ENCODE measurements at places on chromosomes 3 and 15.

DNA sequence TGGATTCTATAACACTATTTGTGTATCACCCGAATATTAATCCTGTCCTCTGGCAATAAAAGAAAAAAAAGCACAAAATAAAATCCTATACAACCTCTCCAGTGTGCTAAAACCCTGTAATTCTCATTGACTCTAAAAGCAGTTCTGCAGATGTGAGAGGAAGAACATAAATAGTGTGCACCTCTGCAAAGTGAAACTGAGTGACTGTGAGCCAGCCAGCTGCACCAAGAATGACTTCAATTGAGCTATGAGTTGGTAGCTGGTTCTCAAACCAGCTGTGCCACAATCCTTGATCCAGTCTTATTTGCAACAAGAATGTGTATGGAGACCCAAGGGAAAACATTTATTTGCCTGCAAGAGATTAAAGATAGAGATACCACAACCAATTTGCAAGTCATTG is 31.2 kb upstream of the COL8A1 start:
- DNase-seq, result no peak

GRCh38 chr3:184325715-184326369 is 11.4 kb downstream of the EIF4G1 start:
- DNase-seq, result no peak

DNA sequence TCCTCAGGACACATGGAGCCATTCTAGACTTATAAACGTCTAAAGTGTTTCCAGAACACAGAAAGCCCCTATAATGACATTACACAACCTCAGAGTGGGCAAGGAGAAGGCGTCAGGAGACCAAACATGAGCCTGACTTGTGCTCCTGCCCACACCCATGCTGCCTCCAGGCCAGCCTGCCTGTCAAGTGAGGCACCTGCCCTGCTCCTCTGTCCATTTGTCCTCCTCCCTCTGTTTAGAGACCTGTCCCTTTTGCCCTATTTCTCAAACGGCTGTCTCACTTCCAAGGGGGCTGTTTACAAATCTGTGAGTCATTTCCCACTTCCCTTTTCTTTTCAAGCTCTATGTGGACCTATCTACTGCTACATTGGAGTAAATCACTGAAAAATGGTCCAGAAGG is 21.0 kb downstream of the ZDHHC3 start:
- DNase-seq, result peak; percentile 90

DNA sequence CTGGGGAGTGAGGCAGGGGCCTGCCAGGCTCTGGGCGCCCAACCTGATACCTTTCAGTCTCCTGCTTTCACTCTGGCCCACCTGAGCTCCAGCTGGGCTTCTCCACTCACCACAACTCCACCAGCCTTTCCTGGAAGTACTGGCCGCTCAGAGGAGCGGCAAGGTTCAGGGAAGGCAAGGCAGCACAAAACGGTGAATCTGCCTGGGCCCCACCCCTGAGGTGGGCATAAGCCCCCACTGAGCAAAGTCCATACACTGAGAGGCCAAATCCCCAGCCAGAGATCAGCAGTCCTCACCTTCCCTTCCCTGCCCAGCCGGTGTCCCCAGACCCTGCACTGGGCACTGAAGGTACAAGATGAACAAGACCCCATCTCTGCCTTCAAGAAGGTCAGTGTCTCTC is 70.7 kb downstream of the TLE3 start:
- no peak for DNase-seq

DNA sequence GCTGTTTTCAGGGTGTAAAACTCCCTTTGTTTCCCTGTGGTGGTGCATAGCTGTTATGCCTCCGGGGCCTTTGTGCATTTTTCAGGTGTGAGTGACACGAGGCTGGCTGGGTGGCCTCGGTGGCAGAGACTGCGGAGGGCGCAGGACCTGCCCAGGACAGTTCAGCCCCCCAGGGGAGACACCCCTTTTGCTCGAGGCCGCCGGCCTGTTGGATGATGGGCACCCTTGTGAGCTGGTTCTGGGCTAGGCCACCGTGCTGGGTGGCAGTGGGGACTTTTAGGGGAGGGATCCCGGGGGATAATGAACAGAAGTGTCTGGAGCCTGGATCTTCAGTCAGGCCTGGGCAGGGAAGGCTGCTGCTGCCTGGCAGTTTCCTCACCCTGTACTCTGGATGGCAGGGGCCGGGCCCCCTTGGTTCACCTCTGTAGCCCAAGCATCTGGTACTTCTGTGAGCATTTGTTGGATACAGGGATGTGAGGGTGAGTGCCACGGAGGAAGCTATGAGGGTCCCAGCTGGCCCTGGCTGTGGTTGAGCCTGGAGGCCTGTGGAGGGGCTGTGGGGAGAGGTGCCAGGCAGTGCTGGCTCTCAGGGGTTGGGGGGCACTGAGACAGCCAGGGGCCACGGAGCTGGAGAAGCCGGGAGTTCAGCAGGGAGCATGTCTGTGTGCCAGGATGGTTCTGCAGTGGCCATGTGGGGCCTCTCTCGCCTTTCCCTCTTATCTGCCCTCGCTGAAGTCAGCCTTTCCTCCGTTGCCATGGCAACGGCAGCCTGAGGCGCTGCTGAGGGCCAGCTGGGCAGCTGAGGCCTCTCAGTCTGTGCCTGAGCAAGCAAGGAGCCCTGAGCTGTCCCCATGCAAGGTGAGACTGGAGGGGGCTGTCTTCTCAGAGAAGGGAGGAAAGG is 49.0 kb downstream of the KY start:
- DNase-seq, result no peak

DNA sequence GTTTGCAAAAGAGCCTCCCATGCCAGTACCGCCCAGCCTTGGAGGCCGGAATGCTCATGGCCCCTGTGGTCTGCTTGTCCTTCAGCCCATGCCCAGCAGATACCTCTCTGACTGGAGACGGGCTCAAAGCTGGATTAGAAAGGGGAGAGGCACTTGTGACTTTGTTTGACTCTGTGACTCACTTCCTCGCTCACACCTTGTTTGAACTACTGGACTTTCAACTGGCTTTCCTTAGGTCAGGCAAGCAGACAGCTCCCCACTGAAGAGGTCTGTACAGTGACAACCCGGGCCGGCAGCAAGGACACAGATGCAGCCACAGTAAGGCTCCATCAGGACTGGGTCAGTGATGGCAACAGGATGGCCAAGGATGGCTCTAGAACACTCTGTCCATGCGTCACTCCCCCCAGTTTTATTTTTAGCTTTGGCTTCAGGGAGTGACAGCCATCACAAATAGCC is 98.6 kb upstream of the ABHD17C start:
- DNase-seq, result no peak

- no peak for DNase-seq
Measured at GRCh38 chr3:191235331-191236314, 36.6 kb downstream of the OSTN start.

DNA sequence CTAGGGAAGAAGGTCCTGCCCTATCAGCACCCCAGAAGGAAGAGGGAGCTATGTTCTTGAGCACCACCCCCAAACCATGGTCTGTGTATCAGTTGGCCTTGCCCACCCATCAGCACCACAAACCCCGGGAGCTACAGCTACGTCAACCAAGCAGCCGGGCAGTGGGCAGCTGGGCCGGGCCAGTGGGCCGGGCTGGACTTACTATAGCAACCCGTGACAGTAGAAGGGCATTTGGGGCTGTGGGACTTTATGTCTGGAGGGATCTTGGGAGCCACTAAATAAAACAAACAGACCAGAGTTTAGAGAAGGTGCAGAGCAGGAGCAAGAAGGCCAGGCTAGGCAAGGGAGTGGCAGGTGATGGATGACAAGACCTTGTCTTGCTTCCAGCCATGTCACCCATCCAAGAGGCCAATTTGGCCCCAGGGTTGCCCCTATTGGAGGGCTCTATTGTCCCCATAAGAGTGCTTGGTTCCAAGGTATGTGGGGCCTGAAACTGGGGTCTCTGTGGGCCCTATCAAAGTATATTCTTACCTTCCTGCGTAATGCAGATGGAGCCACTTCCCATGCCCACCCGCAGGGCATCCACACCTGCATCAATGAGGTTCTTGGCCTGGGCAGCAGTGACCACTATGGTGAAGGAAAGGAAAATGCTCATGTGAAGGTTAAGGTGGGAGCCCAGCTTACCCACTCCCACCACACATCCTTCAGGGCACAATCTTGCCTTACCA is 3.2 kb downstream of the IMPDH2 start:
- DNase-seq, result no peak

DNA sequence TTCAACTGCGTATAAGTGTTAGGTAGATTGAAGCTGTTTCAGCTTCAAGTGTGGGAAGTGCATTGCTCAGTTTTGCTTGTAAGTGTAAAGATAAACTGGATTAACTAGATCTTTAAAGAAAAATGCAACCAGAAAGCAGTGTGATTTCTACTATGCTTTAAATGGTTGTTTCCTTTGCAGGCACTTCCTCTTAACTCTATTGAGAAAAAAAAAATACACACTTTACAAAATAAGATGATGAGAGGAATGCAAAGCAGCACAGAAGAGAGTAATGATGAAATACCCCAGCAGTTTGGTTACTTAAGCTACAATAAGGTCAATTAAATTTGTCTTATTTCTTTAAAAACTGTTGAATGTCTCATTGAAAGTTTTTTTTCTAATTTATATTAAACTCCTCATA is 40.8 kb downstream of the DPH6 start:
- peak; percentile 7 for DNase-seq

- peak; percentile 80 for DNase-seq
Measured at GRCh38 chr3:195260280-195260905, 10.6 kb downstream of the XXYLT1 start.

- no peak for DNase-seq
Measured at GRCh38 chr3:187844708-187845107, 99.4 kb upstream of the BCL6 start.

DNA sequence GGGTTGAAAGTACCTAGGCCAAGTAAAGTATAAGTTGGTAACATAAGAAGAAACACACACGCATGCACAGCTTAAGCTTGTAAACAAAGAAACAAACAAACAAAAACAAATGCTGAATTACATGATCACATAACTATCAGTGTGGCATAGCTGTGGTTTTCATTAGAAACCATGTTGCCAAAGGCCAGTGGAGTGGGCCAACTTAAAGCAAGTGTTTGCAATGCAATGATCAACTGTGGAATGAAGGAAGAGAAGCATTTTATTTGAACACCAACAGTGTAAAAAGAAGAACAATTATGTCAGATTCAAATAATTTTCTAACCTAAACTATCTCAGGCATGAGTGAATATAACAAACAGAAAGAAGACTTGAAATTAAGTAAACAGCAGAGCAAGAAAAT is 199.4 kb upstream of the STRIT1 start:
- DNase-seq, result no peak

DNA sequence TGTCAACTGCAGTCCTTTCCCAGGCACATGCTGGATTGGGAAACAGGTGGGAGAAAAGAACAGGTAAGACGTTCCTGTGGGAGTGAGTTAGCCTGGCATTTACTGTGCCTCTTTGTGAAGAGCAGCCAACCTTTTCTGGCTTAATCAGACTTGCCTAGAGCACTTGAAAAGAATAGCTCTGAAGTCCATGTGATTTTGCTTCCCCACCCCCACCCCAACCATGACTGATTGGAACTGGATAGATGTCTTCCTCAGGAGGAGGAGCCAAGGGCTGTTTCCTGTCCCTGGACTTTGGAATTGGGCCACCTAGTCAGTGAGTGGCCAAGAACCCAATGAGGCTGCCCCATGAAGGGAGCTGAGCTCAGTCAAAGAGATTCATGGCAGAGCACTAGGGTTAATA is 4.7 kb upstream of the TMEM41A start:
- DNase-seq, result no peak

DNA sequence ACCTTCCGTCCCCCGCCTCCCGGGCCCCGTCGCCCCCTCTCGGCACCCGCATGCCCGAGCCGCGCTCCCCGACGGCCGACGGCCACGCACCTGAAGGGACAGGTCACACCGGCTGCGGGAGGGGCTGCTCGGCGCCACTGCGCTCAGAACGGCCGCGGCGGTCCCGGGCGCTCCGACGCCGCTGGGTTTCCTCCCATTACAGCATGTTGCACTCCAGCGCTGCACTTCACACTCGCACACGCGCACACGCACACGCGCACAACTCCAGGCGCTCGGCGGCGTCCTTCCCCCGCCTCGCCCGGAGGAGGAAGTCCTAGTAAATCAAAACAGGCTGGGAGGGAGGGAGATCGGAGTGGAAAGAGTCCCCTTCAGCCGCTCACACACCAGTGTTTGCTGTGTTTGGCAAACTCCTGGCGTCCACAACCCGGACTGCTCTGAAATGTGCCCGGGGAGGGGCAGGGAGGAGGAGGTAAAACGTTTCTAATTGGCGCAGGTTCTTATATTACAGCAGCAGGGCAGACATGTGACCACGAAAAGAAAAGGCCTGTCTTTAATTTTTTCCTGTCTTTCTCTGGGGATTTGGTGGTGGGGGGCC is 76.7 kb upstream of the VGLL4 start:
- peak; percentile 73 for DNase-seq
